Spinal cord (tissue), 10 donors: ENCODE measurements at places on chromosomes 7 and 10.

DNA sequence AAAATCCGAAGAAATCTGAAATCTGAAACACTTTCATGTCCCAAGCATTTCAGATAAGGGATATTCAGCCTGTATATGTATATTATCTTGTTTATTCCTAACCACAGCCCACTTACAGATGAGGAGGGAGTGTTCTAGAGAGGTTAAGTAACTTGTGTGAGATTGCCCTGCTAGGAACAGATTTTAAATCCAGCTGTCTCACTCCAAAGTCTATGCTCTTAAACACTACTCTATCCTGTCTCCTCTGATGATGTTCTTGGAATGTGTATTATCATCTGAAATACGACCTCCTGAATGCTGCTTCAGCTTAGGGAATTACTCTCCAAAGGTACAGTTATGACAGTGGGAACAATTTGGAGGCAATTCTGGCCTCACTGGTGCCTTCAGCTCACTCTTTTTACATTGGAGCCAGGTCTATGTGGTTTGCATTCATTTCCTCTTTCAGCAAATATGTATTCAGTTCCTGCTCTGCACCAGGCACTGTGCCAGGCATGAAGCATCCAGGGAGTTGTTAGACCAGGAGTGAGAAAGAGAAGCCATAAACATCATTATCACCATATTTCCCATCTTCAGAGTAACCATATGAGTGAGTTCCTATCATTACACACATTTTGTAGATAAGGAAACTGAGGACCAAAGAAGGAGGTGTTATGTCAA, 70.2 kb downstream of the NOC3L start:
- DNase-seq = peak; percentile 54

GRCh38 chr7:87797798-87798403, 78.3 kb downstream of the SLC25A40 start:
- DNase-seq = peak; percentile 14

- DNase-seq = no peak
These were observed 33.9 kb upstream of the EEPD1 start for GRCh38 chr7:36119005-36119706.

DNA sequence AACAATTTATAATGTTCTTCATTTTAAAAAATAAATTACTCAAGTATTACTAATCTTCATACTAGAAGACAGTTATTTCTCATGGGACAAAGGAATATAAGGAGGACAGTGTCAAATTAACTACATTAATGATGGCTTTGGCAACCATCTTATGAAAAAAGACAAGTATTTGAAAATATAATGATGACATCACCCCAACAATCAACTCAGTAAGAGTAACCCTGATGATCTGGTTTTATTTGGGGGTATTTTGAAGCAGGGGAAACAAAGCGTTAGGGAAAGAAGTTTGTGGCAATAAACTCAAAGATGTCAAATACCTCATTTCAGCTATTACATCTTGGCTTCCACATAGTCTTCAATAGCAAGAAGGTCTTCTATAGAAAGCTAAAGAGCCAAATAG, 29.0 kb upstream of the RELN start:
- DNase-seq = no peak

- no peak for DNase-seq
These were observed 63.3 kb downstream of the PPP1R3C start for GRCh38 chr10:91569522-91569921.

DNA sequence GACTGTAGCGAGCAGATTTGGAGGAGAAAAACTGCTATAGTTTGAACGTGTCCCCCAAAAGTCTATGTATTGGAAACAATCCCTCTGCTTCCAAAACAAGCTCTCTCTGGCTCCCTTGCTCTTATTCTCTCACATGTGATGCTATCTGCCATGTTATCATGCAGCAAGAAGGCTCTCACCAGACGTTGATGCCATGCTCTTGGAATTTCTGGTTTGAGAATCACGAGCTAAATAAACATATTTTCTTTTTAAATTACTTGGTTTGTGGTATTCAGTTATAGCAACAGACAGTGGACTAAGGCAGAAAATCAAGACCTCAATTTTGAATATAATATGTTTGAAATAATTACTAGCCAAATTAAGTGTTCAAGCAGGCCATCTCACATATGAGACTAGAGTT, 17.5 kb upstream of the GNAT3 start:
- DNase-seq = no peak

DNA sequence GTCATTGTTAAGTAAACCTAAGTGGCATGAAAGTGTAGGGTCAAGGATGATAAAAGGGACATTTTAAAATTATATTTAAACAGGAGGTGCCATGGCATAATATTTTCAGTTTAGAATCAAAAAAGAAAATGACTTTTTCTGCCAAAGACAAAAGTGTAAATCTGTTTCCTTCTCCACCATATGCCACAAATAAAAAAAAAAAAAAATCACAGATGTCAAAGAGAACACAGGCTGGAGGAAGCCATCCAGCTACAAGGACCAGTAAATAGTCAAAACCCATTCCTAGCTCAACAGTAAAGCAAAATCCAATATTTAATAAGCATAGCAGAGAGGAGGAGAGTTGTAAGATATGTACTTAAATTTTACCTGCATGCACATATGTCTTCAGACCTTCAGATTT, 321.3 kb upstream of the TMEM229A start:
- DNase-seq = no peak

- no peak for DNase-seq
These were observed 25.6 kb upstream of the GRID1 start for GRCh38 chr10:86391986-86392722.

DNA sequence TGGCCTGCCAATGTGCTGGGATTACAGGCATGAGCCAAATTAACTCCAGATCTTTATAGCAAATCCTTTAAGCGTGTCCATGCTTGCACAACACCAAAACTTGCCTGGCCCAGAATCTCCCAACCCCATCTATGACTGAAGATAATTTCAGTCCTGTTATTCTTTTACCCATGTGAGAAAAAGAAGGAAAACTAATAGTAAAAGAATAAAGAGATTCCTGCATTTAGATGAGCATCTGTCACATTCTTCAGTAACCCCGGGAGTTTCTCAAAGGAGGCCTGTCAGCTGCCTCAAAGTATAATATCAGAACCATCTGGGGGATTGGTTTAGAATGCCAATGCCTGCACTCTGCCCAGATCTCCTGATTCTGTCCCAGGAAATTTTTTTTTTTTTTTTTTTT, 158.1 kb upstream of the KMT2E start:
- no peak for DNase-seq

GRCh38 chr7:56009695-56010094, 41.5 kb downstream of the PSPH start:
- peak; percentile 59 for DNase-seq

GRCh38 chr10:111429288-111430028, 352.6 kb downstream of the ADRA2A start:
- DNase-seq = no peak

DNA sequence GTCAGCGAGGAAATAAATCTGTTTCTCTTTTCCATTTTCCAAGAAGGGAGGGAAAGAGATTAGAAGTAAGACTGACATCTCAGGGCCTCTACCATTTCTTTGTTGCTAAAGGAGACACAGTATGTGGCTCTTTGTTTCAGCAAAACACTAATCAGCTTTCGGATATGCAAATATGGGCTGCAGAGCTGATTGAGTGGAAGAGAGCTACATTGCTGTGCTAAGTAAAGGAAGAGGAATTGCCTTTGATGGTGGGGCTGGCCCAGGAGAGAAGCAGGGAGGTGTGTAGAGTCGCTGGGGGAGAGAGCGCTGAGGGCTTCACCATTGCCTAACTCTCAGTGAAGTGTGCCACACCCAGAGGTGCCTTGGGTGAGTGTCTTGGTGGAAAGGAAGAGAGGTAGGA, 284.8 kb downstream of the SDK1 start:
- no peak for DNase-seq

DNA sequence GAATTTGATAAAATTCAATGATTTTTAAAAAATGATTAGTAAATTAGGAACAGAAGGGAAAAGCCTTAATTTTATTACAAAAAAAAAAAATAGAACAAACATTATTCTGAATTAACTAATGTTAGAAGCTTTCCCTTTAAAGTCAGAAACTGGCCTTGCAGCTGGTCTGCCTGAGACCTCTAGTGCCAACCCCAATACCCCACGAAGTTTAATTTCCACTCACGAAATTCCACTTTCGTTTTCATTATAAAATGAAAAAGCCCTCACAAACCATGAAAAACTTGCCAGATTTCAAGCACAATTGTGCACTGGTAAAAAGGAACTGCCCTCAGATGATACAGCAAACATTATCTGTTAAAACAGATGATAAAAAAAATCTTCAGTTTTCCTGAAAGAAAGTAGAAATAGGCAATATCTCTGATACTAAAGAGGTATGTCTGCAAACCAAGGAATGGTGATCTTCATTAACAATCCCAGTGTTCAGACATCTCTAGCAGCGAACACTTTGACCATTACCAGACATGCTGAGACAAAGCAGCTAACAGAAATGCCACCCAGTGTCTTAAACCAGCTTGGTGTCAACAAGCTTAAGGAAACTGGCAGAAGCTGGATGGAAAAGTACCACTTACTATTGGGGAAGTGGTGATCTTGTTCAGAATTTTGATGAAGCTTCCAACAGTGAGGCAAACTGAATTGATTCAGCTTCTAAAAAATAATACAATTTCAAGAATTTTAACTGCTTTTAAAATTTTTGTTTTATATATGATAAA, 80.2 kb downstream of the PALS2 start:
- DNase-seq = no peak

DNA sequence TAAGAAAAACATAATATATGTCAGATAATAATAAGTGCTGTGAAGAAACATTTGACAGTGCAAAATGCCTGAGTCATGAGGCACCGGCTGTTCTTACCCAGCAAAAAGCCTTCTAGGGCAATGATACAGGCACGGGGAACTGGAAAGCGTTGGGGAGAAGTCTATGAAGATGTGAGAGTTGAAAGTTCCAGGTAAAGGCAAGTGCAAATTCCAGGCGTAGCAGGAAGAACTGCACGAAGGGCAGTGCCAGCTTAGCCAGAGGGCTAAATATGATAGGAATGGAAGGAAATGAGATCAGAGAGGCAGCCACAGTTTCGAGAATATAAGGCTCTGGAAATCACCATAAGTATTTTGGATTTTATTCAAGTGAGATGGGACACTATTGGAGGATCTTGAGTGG, 87.0 kb downstream of the IPMK start:
- no peak for DNase-seq

DNA sequence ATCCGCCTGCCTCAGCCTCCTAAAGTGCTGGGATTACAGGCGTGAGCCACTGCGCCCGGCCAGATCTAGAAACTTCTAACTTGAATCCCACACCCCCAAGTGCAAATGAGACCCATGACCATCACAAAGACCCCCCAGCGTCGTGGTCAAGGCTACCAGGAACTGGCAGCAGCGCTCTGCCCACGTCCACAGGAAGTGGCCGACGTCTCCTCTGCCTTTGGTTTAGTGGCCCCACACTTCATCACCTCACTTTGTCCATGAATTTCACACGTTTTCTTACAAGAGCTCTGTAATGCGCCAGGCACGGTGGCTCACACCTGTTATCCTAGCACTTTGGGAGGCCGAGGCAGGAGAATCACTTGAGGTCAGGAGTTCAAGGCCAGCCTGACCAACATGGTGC, 53.5 kb upstream of the TNRC18 start:
- DNase-seq = no peak

DNA sequence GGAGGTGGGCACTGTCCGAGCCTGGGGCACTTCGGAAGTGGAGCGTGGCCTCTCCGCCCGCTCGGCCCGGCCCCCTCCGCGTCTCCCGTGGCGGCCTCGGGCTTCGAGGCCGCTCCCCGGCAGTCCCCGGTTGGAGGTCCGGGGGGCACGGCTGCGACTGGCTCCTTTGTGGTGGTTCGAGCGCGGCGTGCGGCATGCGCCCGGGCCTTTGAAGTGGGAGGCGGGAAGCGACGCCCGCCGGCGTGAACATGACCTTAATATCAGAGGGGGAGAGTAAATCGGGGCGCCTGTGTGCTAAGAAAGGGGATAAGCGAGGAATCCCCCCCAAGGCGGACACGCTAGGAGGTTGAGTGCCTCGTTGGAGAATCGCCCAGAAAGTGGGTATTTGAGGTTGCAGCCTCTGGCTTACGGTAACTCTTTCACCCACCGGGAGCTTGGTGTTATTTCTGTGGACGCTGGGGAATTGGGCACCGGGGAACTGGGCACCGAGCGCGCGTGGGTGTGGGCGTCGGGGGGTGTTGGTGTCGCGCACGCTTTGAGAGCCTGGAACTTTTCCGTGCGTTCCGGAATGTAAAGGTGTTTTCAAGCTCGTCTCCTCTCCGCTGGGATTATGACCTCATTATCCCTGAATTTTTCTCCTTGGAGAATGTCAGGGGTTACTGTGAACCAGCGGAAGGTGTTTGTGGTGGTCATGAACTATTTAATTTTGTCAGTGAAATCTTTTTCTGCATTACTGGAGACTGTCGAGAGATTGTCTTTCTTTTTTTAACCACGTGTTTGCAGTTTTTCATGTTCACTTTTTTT, 660 bp downstream of the SUV39H2 start:
- DNase-seq = peak; percentile 24

DNA sequence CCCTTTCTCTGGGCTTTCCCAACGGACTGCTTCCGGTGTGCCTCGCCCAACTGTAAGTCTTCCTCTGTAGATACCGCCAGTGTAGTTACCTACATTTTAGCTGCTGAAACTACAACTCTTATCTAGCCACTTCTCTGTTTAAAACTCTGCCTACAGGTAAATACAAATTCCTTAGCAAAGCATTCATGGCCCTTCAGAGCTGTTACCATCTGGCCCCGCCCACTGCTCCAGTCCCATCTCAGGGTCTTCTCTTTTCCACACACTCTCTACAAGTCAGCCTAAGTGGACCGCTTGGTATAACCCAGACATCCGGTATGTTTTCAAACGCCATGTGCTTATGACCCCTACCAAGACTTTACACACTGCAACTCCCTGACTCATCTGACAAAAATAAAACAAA, 41.0 kb upstream of the LAMB4 start:
- DNase-seq = no peak

- no peak for DNase-seq
These were observed 27.9 kb downstream of the OGDH start for GRCh38 chr7:44634187-44634838.

GRCh38 chr7:41825927-41826480, 123.1 kb upstream of the INHBA start:
- no peak for DNase-seq

DNA sequence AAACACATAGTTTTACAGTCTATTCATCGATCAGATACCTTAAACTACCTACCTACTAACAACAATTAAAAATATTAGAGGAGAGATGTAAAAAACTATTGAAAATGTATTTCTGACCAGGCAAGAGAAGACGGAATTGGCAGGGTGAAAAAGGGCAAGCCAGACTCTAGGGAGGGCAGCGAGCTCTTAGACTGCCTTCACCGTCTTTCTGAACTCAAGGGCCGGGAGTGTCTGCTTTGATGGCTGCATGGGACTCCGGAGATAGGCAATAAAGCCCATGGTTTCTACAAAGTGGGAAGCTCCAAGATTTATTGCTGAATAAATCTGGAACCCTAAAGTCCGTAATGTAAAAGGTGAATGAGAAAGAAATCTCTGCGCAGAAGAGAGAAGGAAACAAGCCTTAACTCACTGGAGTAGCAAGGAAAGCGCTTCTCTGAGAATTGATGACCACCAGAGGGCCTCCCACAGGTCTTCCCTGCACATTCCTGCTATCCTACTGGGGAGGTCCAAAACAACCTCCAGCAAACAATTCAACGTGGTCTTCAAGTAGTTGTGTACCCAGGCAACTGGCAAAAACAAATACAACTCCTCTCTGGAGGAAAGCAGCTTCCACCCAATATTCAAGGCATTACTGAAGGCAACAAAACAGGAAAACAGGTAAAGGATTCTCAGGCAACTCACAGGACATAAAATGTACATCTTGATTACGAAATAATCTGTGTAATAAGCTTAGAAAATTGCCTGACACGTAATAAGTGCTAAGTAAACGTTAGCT, 181.3 kb downstream of the SDK1 start:
- DNase-seq = peak; percentile 61
